ENCODE measurements at places on chromosomes 2 and 18. TPM values are rescaled to one million over a fixed set of nuclear protein-coding genes. Genes with fewer than 3 reads are reported as not detected.

DNA sequence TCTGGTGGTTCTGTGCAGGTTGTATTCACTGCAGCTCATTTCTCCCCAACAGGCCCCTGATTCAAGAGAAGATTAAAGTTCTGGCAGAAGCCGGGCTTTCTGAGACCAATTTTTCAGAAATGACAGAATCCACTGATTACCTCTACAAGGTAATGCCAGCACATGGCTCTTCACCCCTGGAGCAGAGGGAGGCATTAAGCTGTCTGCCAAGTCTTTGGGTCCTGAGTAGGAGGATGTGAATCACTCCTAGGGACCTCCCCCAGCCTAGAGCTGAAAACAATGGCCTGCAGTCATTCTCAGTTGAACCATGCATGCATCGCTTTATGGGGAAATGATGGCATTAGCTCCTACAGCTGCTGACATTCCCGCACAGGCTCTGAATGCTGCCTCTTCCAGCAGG is 20.5 kb upstream of the RPL37A start:
- DNase-seq = no peak

GRCh38 chr2:156430236-156430979 is 5.8 kb upstream of the GPD2 start:
- DNase-seq = no peak

DNA sequence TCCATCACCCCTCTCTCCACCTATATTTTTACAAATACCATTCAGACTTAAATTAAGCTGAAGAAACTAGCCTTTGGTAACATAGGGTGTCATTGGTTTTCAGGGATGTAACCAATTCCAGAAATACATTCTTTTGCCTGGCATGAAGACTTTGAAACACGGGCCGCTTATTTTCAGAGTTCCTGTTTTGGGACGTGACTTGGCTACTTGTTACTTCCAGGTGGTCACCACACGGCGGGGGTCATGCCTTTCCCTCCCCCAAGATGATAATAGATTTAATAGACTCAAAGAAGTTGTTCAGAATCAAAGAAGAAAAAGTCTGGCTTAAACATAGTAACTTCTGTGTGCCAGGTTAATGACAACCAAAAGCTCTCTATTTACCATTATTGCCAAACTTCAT is 110.6 kb downstream of the SEPTIN10 start:
- no peak for DNase-seq

Gene NCKAP5
- 0.37 TPM for total RNA-seq

Gene GKN1
- total RNA-seq = not detected

DNA sequence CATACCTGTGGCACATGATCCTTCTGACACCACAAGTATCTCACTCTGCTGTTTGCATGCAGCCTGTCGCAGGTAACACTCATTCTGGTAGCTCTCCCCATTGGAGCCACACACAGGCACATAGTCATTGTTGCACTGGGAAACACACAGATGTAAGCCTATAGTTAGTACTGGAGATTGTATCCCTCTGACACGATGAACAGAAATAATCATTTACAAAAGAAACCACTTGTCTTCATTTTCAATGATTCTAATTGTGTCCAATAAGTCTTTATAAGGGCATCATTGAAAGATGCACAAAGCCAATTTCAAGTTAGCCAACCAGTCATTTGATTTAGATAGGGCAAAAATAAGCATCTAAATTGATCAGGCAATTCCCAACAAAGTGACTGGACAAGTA is 10.4 kb downstream of the TMEFF2 start:
- DNase-seq = no peak

DNA sequence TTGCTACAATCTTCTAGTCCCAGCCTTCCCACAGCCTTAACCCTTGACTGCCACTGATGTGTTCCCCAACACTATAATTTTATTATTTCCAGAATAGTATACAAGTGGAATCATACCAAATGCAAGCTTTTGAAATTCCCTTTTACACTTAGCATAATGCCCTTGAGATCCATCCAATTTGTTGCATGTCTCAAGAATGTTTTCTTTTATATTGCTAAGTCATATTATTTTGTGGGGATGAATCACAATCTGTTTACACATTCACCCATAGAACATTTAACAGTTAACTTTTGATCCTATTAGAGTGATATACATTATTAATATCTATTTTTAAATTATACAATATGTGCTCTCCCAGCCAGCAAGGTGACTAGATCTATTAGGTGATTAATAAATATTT is 74.3 kb upstream of the KYNU start:
- no peak for DNase-seq

- no peak for DNase-seq
Observed at GRCh38 chr2:221895366-221896121, 323.4 kb upstream of the EPHA4 start.

DNA sequence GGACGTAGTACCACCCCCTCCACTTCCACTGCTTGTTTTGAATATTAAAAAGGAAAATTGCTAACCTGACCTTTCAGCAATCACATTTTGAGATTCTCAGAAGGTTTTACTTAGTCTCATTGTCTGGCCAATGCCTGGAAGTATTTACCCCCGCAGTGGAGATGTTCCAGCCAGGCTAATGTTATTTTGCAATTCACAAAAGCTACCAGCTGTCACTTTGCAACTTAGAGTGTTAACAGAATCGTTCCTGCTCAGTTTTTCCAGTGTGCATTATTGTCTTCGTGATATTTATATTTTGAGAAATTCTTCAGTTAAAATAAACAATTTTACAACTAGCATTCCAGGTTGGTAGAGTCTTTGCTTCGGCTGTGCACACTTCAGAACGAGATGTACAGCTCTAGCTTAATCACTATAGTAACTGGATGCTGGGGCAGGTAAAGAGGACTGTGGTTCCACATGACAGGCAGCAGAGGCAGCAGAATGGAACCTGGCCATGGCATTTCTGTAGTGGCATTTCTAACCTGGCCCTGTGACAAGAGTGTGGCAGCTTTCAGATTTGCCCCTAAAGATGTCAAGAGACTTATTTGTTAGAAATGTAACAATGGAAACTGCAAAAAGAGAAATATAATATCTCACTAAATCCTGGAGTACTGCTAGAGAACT is 85.1 kb downstream of the DTNA start:
- no peak for DNase-seq

All from omental fat pad (tissue), 4 donors.